ENCODE measurements at places on chromosomes 4 and X.
A peak's percentile ranks its signal among the peaks of the same experiment; 100 is the strongest.

DNA sequence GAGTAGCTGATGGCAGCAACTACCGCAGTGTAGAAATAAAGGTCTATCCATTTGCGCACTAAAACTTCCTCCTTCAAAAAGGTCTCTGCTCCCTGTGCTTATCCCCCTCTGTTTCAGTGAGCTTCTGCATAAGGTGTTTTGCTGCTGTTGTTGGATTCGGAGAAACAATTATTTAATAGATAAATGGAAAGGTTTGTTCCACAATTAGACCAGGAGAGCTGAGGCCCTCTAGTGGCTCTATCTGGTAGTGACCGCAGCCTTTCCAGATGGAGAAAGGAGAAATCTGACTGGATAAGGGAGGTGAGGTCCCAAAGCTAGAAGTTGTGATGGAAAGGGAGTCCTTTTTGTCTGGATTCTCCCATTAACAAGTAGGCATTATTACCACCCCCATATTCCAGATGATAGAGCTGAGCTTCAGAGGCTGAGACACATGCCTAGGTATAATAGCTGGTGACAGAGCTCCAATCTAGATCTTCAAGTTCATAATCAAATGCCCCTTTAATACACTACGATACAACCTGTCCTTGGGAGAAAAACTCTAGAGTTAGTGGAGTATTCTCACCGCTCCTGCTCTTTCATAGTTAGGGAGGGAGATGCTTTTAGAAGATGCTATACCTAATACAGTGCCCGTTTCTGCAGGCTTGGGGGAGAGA is 5.1 kb upstream of the GABRQ start:
- H3K4me1 ChIP-seq = no peaks in the 10 kb centered on the region
- no peaks in the 10 kb centered on the region for H3K36me3 ChIP-seq
- H3K4me3 ChIP-seq = no peak overlapping the region
- DNase-seq = peak; percentile 5
- peaks cover 66% of the 10 kb centered on the region for H3K27me3 ChIP-seq

DNA sequence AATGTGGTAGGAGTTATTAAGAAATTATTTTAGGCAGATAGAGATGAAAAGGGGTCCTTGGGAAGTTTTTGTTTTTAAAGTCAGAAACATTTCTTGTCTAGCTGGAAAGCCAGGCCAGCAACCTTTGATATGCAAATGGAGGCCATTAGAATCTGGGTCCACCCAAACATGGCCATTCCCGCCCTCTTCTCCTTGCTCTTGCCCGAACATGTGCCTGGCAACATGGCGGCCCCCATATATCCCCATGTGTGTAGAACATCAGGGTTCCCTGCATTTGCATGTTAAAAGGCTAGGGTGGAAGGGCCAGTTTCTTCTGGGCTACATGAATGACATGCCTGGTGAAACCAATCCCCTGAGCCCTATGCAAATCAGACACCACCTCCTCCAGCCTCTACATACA is 80.7 kb upstream of the PLAC8 start:
- H3K36me3 ChIP-seq = no peaks in the 10 kb centered on the region
- DNase-seq = no peak
- no peaks in the 10 kb centered on the region for H3K27me3 ChIP-seq
- no peak overlapping the region for H3K27ac ChIP-seq
- H3K4me1 ChIP-seq = peaks cover 3% of the 10 kb centered on the region

- H3K27me3 ChIP-seq = no peaks in the 10 kb centered on the region
- H3K27ac ChIP-seq = no peak overlapping the region
- H3K4me3 ChIP-seq = no peak overlapping the region
- no peaks in the 10 kb centered on the region for H3K4me1 ChIP-seq
- peak; percentile 42 for DNase-seq
Measured at GRCh38 chrX:38260231-38260630, 39.6 kb upstream of the SRPX start.

DNA sequence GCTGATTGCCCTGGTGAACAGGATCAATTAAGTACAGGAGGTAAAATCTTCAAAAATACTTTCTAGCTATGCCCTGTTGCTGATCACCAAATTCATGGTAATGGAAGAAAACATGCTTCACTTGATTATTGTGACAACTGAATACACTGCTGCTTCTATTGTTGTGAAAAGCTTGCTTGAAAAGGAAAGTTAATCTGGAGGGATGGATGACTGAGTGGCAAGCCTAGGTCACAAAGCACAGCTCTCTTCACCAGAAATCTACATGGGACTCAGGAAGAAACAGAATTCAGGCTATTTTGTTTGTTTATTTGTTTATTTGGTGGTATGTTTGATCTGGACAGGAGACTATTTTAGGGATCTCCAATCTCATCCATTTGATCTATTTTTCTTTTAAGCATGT is 182.0 kb downstream of the MGST2 start:
- no peaks in the 10 kb centered on the region for H3K36me3 ChIP-seq
- no peaks in the 10 kb centered on the region for H3K4me1 ChIP-seq
- no peak for DNase-seq
- H3K4me3 ChIP-seq = no peak overlapping the region
- no peaks in the 10 kb centered on the region for H3K27me3 ChIP-seq

Data from mesenchymal stem cell (in vitro differentiated cells and primary cell).